ENCODE measurements at places on chromosomes 2 and 18.

GRCh38 chr2:166140932-166141331, 13.1 kb upstream of the SCN1A start:
- DNase-seq: no peak

GRCh38 chr2:221467610-221468009, 104.5 kb downstream of the EPHA4 start:
- no peak for DNase-seq

- no peak for DNase-seq
Observed at GRCh38 chr2:239109928-239110545, 262.2 kb downstream of the TWIST2 start.

- no peak for DNase-seq
Observed at GRCh38 chr2:182057002-182057401, 71.3 kb downstream of the PPP1R1C start.

- no peak for DNase-seq
Observed at GRCh38 chr18:58402951-58403702, 225.8 kb downstream of the ALPK2 start.

DNA sequence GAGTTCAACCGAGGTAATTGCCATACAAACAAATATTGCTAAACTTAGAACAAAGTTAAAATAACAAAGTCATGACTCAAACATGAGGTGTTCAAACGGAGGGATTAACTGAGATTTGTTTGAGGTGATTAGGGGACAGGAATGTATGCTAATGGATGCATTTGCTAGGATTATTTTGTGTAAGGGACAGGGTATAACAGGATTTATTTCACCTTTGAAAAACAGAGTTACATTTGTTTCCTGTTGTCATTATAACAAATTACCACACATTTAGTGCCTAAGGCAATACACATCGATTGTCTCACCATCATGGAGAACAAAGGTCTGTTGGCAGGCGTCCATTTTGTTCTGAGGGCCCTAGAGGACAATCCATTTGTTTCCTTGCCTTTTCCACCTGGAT, 304.3 kb upstream of the CNTNAP5 start:
- no peak for DNase-seq

GRCh38 chr2:225889452-225889851, 489.9 kb downstream of the NYAP2 start:
- no peak for DNase-seq

GRCh38 chr2:172586245-172586891, 30.5 kb downstream of the PDK1 start:
- no peak for DNase-seq

DNA sequence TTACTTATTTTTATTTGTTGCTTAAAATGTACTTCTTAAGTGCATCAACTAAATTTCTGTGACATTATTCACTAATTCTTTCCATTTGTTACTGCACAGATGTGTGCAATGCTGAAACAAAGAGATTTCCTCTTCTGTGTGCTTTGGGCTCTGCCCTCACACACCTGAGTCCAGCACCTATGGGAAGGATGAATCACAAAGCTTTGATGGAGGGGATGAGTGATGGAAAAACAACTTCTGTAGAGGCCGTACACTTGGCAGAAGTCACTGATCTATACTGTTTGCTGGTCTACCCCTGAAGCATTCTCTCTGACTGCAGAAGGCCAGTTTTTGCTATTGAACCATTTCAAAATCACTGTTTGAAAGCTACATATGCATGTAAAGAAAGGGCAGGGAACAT, 178.4 kb downstream of the ZEB2 start:
- DNase-seq: no peak

- no peak for DNase-seq
Observed at GRCh38 chr2:189726271-189726670, 36.3 kb downstream of the OSGEPL1 start.

All from stimulated activated CD8-positive, alpha-beta memory T cell treated with anti-CD3 and anti-CD28 coated beads, Interleukin-7, amount 100 ng/mL, for 1 hour (primary cell).